NCI-H69 (cell line): ENCODE measurements at places on chromosomes 7 and 10.

DNA sequence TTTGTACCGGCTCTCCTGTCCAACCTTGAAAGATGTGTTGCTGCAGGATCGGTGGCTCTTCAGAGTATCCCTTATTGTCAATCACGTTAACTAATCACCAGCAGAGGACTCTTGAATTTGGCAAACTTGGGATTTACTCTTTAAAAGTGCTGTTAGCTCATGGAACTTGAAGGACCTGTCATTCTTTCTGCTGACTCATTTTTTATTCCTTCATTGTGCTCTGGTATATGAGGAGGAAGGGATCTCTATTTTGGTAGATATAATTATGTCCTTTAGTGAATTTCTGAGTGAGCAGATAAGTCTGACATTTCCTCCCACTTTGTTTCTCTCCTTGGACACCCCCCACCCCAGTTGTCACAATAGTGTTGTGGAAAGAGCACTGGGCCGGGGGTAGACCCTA, 175.1 kb upstream of the HDAC9 start:
- DNase-seq, result no peak

GRCh38 chr10:71429929-71430328, 33.2 kb downstream of the CDH23 start:
- DNase-seq, result peak; percentile 23

DNA sequence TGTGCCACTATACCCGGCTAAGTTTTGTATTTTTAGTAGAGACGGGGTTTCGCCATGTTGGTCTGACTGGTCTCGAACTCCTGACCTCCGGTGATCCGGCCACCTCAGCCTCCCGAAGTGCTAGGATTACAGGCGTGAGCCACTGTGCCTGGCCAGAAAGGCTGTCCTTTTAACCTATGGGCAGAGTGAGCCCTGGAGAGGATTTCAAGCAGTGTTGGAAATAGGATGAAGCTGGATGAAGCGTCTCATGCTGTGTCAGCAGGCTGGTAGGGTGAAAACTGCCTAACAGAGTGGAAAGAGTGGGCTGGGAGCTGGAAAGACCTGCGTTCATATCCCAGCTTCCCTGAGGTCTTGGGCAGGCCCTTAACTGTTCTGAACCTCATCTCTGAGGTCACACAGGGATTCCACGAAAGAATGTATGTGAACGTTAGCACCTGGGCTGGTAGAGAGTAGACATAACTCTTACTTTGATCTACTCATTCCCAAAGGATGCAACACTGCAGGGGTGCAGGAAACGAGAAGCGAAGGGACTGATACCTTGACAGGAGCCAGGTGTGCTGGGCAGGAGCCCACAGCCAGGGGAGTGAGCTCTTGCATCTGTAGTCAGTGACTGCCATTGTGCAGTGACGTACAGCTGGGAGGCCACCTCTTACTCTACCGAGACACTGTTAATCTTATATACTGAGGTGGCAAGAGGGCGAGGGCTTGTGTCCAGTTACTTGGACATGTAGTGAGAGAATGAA, 34.1 kb downstream of the WBP1L start:
- no peak for DNase-seq

DNA sequence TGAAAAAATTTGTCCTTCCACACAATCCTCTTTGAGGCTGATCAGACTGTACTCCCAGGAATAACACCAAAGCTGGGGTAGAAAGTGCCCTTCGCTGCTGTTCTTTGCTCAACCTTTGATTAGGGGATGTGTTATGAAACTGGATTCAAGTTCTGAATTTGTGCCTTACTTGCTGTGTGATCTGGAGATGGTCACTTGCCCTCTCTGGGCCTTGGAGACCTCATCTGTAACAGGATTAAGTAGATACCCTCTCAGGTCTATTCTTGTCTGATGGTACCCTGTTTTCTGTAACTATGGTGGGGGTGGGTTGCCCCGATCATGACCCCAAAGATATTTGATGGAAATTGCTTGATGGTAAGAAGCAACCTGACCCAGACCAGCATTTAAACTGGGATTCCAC, 368.5 kb downstream of the PLXNA4 start:
- DNase-seq, result no peak

DNA sequence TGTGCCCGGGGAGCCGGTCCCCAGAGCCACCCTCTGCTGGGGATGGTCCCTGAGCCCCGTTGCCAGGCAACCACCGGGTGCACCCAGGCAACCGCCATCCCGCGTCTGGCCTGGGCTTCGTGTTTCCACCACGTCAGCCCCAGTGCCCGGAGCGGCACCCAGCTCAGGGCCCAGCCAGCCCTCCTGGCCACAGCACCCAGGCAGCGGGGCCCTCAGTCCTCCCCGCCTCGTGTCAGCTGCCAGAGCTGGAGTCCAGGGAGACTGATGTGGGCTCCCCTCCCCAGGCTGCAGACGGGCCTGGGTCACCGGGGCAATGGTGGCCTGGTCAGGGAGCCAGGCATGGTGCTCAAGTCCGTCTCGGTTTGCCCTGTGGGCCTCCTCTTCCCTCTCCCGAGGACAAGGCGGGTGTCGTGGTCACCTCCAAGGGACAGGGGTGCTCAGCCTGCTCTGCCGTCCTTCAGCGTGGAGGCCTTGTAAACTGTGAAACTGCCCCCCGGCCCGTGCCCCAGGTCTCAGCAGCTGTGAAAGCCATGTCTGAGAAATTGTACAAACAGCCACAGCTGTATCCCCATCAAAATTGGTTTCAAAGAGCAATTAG, 72.5 kb downstream of the MICALL2 start:
- peak; percentile 70 for DNase-seq

- no peak for DNase-seq
Measured at GRCh38 chr10:59557642-59558041, 152.0 kb downstream of the SLC16A9 start.
